ENCODE measurements at places on chromosomes 7 and 10.

- DNase-seq, result no peak
Observed at GRCh38 chr10:132940791-132941465, 1.4 kb downstream of the CFAP46 start.

- no peak for DNase-seq
Observed at GRCh38 chr10:118032564-118032963, 14.2 kb downstream of the RAB11FIP2 start.

- DNase-seq, result no peak
Observed at GRCh38 chr10:61047081-61047480, 103.1 kb upstream of the RHOBTB1 start.

DNA sequence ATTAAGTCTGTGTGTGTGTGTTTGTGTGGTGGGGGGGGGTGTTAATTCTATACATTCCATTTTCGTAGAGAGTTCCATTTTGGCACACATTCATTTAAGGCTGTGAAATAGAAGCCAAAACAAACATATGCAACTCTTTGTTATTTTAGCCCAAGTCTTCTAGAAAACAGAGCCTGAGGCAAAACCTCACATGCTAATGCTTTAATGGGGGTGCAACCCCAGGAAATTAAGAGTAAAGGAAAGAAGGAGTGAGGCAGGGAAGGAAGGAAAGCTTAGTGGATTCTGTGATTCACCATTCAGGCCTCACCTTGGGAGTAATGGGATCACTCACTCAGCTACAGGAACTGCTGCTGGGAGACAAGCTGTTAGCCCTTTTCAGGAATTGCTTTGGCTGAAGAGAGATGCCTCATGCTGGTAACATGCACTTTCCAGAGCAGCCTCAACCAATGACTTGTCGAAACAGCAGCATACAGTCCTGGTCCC is 73.0 kb upstream of the CTTNBP2 start:
- DNase-seq, result no peak

DNA sequence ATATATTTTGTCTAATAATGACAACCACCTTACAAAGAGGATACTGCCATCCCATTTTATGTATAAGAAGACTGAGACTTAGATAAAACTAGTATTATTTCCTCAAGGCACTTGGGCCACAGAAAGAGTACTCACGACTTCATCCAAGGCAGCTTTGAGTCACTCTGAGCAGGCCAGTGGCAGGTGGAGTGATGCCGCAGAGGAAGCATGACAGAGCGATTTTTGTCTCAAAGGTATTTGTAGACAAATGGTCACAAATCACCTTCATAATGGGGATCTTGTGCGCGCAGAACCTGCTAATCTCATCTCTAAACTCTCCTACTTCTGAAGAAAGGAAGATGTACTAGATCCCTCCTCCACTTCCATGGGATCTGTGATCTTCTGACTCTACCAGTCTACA is 113.2 kb upstream of the NAMPT start:
- no peak for DNase-seq

GRCh38 chr7:47153576-47153975 is 428.3 kb downstream of the TNS3 start:
- no peak for DNase-seq

DNA sequence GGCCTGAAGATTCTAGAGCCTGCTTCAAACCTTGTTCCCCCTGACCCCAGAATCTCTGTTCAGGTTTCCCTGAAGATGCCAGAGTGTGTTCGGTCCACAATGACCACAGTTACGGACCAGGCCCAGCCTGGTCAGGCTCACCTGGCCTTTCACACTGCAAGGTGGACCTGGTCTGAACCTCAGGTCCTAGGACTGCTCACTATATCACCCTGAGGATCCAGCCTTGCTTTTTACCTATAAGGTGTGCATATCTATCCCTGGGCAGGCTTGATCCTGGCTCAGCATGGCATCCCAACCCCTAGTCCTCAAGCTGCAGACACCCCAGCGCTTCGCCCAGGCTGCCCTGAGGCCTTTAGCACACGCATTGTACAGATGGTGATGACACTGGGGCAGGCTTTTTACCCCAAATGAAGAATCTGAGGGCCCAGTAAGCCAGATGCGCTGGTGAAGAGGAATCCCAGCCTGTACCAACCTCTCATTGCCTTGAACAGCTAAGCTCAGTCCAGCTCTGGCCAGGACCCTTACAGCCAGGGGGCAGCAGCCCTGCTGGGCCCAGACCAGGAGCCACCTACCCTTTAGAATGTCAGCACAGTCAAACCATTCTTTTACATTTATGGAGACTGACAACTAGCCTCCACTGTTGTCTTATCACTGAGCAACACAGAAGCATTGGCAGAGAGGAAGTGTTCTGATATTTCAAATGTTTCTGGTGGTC is 28.0 kb downstream of the MAT1A start:
- no peak for DNase-seq

DNA sequence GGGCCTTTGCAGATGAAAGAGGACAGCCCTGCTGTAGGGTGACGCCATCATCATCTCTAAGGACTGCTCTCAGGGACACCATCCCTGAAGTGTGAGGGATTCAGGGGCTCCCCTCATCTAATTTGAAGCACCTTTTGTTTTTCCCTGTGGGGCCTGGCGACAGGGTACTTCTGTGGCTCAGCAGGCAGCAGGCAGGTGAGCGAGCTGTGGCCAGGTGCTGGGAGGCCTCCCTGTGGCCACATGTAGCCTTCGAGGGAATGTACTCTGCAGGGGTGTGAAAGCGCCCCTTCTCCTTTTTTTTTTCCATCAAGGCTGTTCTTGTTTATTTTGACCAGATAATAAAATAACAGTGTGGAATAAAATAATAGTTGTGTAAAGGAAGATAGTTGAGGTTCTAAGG is 118.2 kb upstream of the DPP6 start:
- DNase-seq, result no peak

DNA sequence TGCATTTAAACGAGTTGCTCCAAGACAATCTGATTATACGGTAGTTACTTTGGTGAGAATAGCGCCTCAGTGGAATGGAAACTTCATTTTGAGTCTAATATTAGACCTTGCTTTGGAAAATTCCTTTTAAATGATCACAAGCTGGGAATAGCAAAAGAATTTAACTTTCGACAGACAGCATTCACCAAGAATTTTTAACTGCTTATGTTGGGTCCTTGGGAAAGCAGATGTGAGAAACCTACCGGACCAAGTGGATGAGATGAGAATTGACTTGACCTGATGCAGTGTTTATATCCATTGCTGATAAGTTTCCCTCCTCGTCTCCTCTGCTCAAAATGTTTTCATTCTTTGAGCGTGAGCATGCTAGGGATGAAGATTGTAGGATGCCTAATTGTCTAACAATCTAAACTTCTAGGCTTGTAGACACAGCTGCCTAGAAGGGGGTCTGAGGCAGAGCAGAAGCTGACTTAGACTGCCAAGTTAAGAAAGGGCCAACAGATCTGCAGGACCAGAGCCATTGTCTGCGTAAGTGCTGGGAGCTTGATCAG is 126.9 kb downstream of the CNNM2 start:
- DNase-seq, result no peak

- no peak for DNase-seq
Observed at GRCh38 chr10:22148961-22149360, 68.9 kb downstream of the EBLN1 start.

GRCh38 chr7:111741811-111742240 is 179.5 kb upstream of the IMMP2L start:
- DNase-seq, result peak; percentile 83

DNA sequence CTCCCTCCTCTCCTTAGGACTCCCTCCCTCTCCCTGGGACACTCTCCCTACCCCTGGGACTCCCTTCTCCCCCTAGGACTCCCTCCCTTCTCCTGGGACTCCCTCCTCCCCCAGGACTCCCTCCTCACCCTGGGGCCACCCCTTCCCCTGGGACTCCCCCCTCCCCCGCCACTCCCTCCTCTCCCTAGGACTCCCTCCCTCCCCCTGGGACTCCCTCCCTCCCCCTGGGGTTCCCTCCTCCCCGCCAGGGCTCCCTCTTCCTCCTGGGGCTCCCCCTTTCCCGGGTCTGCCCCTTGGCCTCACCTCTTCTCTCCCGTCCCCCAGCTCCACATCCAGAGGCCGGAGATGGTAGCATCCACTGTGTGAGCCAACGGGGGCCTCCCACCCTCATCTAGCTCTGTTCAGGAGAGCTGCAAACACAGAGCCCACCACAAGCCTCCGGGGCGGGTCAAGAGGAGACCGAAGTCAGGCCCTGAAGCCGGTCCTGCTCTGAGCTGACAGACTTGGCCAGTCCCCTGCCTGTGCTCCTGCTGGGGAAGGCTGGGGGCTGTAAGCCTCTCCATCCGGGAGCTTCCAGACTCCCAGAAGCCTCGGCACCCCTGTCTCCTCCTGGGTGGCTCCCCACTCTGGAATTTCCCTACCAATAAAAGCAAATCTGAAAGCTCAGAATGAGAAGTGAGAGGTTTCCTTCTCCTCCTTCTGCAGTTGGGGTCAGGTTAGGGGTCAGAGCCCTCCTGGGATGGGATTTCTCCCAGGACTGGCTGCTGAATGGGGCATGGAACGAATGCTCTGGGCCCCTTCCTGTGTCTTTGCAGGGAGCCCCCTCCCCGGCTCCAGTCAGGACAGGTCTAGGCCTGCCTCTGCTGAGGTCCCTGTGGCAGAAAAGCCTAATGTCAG is 1.4 kb upstream of the MUC17 start:
- DNase-seq, result no peak

GRCh38 chr10:50387007-50387731 is 135.9 kb upstream of the ASAH2 start:
- no peak for DNase-seq

- no peak for DNase-seq
Observed at GRCh38 chr10:127137391-127137790, 59.0 kb downstream of the INSYN2A start.

DNA sequence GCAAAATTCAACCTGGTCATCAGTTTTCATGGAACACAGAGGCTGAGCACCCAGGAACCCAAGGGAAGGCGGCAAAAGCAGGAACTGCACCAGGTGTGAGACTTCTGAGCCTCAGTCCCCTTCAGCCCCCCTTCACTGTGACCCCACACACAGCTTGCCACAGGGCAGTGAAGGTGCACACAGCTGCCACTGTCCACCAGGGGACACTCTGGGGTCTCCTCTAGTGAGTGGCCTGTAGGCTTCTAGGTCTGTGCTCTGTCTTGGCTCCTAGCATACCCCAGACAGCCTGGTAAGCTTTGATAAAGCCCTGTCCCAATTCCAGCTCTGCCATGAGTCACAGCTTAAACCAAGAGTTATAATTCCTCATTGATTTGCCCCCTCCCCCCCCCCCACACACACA is 12.1 kb downstream of the KCNH2 start:
- no peak for DNase-seq

DNA sequence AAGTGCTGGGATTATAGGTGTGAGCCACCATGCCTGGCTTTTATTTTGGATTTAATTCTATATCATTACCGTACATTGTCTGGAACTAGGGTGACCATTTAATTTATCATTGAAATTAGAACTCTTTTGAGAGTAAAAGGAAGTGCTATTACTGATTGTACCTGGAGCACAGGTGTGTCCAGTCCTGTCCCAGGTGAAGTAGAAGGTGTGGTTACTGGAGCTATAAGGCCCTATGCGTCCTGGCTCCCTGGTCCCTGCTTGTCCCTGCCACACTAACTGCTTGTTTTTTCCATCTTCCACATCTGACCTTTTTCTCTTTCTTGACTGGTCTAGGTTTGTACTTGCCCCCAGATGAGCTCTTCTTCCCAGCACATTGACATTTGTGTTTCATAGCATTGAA is 147.0 kb downstream of the PPP1R9A start:
- no peak for DNase-seq

DNA sequence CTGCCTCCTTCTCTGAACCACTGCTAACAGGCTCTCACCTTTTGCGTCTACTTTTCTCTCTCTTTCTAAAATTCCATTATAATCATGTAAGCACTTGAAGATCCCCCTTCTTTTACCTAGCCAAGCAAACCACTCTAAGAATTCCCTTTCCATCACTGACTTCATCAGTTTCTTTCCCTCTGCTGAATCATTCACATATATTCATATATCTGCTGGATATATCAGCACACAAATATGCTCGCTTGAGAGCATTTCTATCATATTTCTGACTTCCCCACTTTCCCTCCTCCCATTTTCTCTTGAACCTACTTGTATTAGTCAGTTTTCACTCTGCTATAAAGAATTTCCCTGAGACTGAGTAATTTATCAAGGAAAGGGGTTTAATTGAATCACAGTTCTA is 84.2 kb upstream of the LRRN3 start:
- no peak for DNase-seq

- no peak for DNase-seq
Observed at GRCh38 chr10:43774234-43774769, 125.6 kb upstream of the ZNF32 start.

DNA sequence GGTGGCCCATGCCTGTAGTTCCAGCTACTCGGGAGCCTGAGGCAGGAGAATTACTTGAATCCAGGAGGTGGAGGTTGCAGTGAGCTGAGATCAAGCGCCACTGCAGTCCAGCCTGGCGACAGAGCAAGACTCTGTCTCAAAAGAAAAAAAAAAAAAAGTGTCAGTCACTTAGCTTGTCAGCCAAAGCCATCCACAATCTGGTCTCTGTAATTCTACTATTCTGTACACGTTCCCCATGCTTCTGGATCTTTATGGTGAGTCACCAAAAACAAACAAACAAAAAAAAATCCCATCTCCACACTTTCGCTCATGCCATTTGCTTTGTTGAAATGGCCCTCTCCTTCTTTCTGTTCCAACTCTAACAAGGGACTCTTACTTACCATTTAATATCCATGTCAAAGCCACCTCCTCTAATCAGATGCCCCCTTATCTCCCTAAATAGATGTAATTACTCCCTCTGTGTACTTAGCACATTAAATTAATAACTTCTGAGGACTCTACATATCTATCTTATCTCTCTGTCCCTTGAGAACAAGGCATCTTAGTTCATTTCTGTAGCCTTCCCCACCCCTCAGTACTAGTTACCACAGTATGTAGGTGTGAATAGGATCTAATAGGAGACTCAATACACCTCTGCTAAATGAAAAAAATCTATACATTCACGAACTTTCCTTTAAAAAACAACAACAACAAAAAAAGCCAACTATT is 128.4 kb downstream of the ELMO1 start:
- DNase-seq, result no peak

DNA sequence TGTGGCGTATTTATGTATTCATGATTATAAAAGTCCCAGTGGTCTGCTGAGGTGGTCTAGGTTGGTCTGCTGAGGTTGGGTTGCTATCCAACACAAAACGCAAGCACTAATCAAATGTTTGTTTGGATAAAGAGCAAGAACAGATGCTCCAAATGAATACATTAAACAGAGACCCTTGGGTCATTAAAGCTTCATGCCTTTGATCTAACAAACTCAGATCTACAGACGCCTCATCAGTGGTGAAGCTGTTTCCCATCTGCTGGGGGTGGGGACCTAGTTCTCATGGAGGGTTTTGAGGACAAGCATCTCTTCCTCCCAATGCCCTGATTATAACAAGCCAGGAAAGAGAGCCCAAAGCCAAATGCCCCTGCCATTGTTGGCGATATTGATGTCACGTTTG is 786.7 kb downstream of the NRG3 start:
- DNase-seq, result no peak

DNA sequence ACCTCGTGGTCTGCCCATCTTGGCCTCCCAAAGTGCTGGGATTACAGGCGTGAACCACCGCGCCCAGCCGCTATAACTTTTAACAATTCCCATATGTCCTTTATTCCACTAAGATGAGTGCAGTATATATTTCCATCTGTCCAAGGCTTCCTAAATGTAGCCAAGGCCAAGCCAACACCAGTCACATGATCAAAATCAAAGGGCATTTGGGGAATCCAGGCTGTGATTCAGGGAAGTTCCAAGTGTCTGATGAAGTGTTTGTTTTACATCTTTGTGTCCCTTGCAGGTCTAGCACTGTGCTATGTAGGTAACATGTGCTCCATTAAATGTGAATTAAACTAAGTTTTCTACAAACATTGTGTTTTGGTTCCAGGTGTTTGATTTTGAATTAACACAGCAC is 20.8 kb downstream of the AKR1E2 start:
- no peak for DNase-seq
